Stimulated activated CD8-positive, alpha-beta memory T cell treated with anti-CD3 and anti-CD28 coated beads, Interleukin-4, amount 100 ng/mL, for 4 hours (primary cell): ENCODE measurements at places on chromosomes 5 and 9.

GRCh38 chr5:17157916-17158529, 59.4 kb upstream of the BASP1 start:
- no peak for DNase-seq

GRCh38 chr5:82183828-82184227, 94.3 kb downstream of the RPS23 start:
- no peak for DNase-seq

GRCh38 chr5:129098488-129099183, 4.1 kb downstream of the ISOC1 start:
- no peak for DNase-seq

DNA sequence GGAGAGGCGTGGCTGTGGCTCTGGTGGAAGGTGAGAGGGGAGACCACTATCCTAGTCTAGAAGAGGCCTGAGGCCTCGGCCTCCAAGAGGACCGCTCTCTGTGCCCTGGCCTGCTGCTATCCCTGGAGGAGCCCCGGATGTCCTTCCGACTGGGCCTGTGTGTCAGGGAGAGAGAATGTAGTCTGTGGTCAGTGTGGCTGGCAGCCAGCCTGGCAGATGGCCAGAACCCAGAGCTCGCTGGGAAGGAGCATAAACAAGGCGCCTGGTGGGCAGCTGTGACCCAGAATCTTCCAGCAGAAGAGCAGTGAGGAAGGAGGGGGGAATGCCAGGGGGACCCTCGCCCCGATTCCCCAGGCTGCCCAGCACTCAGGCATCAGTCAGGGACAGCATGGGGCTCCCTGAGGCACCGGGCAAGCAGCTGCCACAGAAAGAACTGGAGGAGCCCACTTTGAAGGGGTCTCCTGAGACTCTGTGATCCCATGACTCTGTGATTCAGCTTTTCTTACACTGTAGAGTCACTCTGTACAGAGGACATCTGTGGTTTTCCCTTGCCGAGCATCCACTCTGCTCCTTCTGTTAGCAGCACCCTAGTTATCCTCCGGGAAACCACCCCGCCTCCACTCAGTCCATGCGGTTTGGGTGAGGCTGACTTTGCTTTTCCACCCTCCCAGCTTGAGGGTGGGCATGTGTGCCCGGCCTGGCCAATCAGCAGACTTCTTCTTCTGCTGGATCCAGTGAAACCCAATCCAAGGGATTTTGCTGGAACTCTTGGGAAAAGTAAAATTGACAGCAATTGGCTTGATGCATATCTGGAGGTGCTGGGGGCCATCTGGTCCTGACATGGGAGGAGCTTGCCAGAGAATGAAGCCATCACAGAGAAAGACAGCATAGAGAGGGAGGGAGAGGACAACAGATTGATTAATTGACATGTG, 46.2 kb upstream of the PWWP2A start:
- DNase-seq = no peak

- DNase-seq = no peak
Observed at GRCh38 chr9:120742951-120743416, 28.7 kb upstream of the MEGF9 start.

GRCh38 chr9:13284011-13284410, 4.5 kb upstream of the MPDZ start:
- DNase-seq = no peak

- DNase-seq = no peak
Observed at GRCh38 chr9:91408475-91408874, 15.2 kb downstream of the NFIL3 start.
